Memory B cell (primary cell): ENCODE measurements at places on chromosomes 3 and 15.

- H3K27me3 ChIP-seq: no peaks in the 10 kb centered on the region
- no peak for DNase-seq
- no peaks in the 10 kb centered on the region for H3K4me1 ChIP-seq
These were observed 1106.0 kb downstream of the OTOL1 start for GRCh38 chr3:162602619-162603018.

DNA sequence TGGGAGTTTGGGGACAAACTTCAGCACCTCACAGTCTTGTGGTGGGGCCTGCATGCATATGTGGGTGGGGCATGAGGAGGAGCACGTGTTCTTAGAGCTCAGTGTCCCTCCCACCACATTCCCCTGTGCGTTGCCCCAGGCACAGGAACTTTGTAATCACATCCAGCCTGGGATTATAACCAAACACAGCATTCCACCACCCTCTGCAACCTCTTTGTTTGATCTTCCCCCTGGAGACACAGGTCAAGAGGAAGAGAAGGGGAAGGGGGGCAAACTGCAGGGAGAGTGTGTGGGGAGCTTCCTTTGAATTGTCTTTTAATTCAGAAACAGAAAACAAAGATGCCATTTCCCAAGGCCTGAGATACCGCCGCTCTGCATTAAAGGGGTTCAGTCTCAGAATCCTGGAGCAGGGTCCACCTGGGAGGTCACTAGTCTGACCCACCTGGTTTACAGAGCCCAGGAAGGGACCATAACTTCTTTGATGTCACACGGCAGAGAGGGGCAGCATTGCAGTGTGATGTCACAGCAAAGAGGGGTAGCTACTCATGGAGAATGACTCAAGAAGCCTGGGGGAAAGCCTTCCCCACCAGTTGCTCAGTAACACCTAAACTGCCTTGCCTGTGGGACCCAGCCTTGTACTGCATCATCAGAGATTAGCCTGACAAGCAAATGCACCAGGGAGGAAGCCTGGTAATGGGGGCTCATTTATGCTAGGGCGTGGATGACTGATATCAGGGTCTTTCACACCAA is 106.3 kb upstream of the RNU6-1 start:
- H3K4me3 ChIP-seq: peak overlapping the region; percentile 33
- no peak for DNase-seq
- no peaks in the 10 kb centered on the region for H3K36me3 ChIP-seq
- H3K27ac ChIP-seq: peak overlapping the region; percentile 10
- peaks cover 2% of the 10 kb centered on the region for H3K27me3 ChIP-seq

GRCh38 chr3:120028271-120029047 is 65.8 kb downstream of the GSK3B start:
- DNase-seq: no peak
- no peaks in the 10 kb centered on the region for H3K27me3 ChIP-seq
- no peak overlapping the region for H3K4me3 ChIP-seq
- H3K36me3 ChIP-seq: peaks cover 13% of the 10 kb centered on the region
- peaks cover 34% of the 10 kb centered on the region for H3K4me1 ChIP-seq

GRCh38 chr3:94294806-94295205 is 231.9 kb downstream of the NSUN3 start:
- H3K4me1 ChIP-seq: no peaks in the 10 kb centered on the region
- H3K4me3 ChIP-seq: no peak overlapping the region
- H3K27me3 ChIP-seq: peaks cover 1% of the 10 kb centered on the region
- no peak for DNase-seq
- no peak overlapping the region for H3K27ac ChIP-seq

DNA sequence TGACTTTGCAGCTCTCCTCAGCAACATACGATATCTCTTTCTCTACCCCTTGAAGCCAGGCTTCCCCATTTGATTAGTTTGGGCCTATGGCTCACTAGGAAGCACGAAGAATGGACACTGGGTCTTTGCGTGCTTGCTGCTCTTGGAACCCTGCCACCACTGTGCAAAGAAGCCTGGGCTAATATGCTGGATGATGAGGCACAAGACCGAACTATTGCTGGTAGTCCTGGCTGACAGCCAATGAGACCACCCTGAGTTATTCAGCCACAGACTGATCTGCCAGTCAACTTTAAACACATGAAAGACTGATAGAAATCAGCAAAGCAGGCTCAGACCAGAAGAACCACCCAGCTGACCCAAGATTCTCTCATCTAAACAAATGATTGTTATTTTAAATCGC is 250.3 kb downstream of the CBLB start:
- H3K4me1 ChIP-seq: no peaks in the 10 kb centered on the region
- peaks cover 2% of the 10 kb centered on the region for H3K27me3 ChIP-seq
- no peak overlapping the region for H3K27ac ChIP-seq
- H3K4me3 ChIP-seq: no peak overlapping the region
- DNase-seq: no peak

- peaks cover 4% of the 10 kb centered on the region for H3K4me1 ChIP-seq
- no peaks in the 10 kb centered on the region for H3K36me3 ChIP-seq
- H3K27me3 ChIP-seq: peaks cover 11% of the 10 kb centered on the region
- no peak overlapping the region for H3K4me3 ChIP-seq
These were observed 166.7 kb upstream of the BCL6 start for GRCh38 chr3:187912007-187912406.

GRCh38 chr15:83106994-83107840 is at the start of gene TM6SF1:
Gene TM6SF1, plus strand, starts transcription at chr15:83107645. Its CDS starts 36 bp downstream, at chr15:83107681.
- H3K36me3 ChIP-seq: peaks cover 3% of the 10 kb centered on the region
- H3K27ac ChIP-seq: no peak within 1 kb of the TSS
- H3K4me1 ChIP-seq: peaks cover 9% of the 10 kb centered on the region

GRCh38 chr15:78024519-78024870 is 53.0 kb downstream of the TBC1D2B start:
- peaks cover 19% of the 10 kb centered on the region for H3K36me3 ChIP-seq
- no peaks in the 10 kb centered on the region for H3K4me1 ChIP-seq
- DNase-seq: no peak
- H3K27me3 ChIP-seq: no peaks in the 10 kb centered on the region

- H3K36me3 ChIP-seq: no peaks in the 10 kb centered on the region
- DNase-seq: no peak
- no peak overlapping the region for H3K4me3 ChIP-seq
- no peaks in the 10 kb centered on the region for H3K4me1 ChIP-seq
These were observed 880.8 kb downstream of the ROBO1 start for GRCh38 chr3:78887029-78887428.

- peak; percentile 44 for DNase-seq
- H3K27ac ChIP-seq: peak overlapping the region; percentile 99
- H3K4me1 ChIP-seq: peaks cover 54% of the 10 kb centered on the region
- peak overlapping the region; percentile 83 for H3K4me3 ChIP-seq
- no peaks in the 10 kb centered on the region for H3K27me3 ChIP-seq
These were observed 87.8 kb downstream of the KLHL25 start for GRCh38 chr15:85706779-85707518.

GRCh38 chr3:112653209-112653871 is 12.4 kb upstream of the CCDC80 start:
- peaks cover 9% of the 10 kb centered on the region for H3K4me1 ChIP-seq
- no peaks in the 10 kb centered on the region for H3K36me3 ChIP-seq
- no peak for DNase-seq
- H3K4me3 ChIP-seq: no peak overlapping the region

DNA sequence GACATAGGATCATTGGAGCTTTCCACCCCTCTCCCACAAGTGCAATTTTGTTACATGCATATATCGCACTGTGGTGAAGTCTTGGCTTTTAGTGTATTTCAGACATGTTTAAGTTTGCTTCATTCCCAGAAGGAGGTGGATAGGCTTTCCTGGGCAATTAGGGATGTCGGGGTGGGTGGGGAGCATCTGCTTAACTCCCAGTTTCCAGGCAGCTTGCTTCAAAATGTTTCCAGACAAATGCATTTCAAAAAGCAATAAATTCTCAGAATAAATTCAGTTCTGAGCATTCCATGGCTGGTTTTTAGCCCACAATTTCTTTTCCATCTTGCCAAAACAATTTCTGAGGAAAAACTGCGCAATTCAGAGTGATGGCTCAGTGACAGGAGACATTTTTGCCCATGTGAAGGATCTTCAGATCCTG is 227.7 kb upstream of the ZPLD1 start:
- H3K36me3 ChIP-seq: no peaks in the 10 kb centered on the region
- DNase-seq: no peak
- H3K4me1 ChIP-seq: no peaks in the 10 kb centered on the region
- no peak overlapping the region for H3K4me3 ChIP-seq

DNA sequence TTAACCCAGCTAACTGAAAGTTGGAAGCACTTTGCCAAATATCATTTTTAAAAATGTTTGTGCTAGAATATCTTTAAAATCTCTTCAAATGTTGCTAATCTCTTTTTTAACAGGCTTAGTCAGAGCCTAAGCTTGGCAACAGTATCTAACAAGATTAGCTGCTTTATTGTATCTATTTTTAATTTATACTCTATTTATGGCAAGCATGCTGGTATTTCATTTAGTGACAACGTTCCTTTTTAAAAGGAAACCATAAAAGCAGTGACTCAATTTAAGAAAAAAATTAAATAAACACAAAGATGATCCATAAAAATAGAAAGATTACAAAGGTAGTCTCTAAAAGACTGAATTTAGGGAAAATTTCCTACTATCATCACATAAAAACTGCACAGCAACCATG is 40.5 kb downstream of the SLC12A6 start:
- H3K4me3 ChIP-seq: no peak overlapping the region
- no peaks in the 10 kb centered on the region for H3K27me3 ChIP-seq
- DNase-seq: no peak
- peaks cover 33% of the 10 kb centered on the region for H3K4me1 ChIP-seq
- no peak overlapping the region for H3K27ac ChIP-seq
- peaks cover 13% of the 10 kb centered on the region for H3K36me3 ChIP-seq

DNA sequence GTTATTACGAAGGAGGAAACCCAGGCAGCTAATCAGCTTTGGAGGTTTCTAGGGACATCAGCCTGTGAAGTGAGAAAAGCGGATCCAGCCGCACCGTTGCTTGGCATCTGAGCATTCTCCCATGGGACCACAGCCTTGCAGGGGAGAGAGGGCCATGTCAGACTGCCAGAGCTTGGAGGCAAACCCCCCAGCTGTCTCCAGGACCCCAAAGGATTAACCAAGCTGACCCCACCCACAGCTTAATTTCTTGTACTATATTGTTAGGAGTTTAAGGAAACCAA is 5.1 kb downstream of the IGDCC3 start:
- H3K4me1 ChIP-seq: peaks cover 12% of the 10 kb centered on the region
- DNase-seq: no peak
- H3K36me3 ChIP-seq: no peaks in the 10 kb centered on the region
- H3K27ac ChIP-seq: no peak overlapping the region
- no peak overlapping the region for H3K4me3 ChIP-seq

GRCh38 chr3:46934072-46934471 is 42.5 kb downstream of the CCDC12 start:
- H3K4me1 ChIP-seq: peaks cover 62% of the 10 kb centered on the region
- H3K27ac ChIP-seq: peak overlapping the region; percentile 47
- H3K27me3 ChIP-seq: no peaks in the 10 kb centered on the region
- peaks cover 14% of the 10 kb centered on the region for H3K36me3 ChIP-seq

DNA sequence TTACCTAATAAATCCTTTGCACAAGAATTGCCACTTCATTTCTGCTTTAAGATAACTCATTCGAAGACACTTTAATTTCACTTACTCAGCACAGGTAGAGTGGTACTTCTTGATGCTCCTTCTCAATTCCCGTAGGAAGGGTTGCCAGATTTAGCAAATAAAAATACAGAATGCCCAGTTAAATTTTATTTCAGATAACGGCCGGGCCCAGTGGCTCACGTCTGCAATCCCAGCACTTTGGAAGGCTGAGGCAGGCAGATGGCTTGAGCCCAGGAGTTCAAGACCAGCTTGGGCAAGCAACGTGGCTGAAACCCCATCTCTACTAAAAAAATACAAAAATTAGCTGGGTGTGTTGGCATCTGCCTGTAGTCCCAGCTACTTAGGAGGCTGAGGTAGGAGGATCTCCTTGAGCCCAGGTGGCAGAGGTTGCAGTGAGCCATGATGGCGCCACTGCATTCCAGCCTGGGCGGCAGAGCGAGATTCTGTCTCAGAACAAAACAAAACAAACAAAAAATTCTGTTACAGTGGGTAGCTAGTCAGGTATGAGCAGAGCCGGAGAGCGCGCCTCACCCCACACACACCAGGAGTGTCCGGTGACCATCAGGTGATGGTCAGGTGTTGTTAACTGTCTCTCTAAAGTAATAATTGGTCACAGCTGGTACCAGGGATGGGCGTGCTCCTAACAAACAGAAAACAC is 92.8 kb downstream of the DNAH12 start:
- H3K4me3 ChIP-seq: no peak overlapping the region
- no peak overlapping the region for H3K27ac ChIP-seq
- peaks cover 7% of the 10 kb centered on the region for H3K27me3 ChIP-seq
- H3K4me1 ChIP-seq: no peaks in the 10 kb centered on the region
- no peaks in the 10 kb centered on the region for H3K36me3 ChIP-seq

DNA sequence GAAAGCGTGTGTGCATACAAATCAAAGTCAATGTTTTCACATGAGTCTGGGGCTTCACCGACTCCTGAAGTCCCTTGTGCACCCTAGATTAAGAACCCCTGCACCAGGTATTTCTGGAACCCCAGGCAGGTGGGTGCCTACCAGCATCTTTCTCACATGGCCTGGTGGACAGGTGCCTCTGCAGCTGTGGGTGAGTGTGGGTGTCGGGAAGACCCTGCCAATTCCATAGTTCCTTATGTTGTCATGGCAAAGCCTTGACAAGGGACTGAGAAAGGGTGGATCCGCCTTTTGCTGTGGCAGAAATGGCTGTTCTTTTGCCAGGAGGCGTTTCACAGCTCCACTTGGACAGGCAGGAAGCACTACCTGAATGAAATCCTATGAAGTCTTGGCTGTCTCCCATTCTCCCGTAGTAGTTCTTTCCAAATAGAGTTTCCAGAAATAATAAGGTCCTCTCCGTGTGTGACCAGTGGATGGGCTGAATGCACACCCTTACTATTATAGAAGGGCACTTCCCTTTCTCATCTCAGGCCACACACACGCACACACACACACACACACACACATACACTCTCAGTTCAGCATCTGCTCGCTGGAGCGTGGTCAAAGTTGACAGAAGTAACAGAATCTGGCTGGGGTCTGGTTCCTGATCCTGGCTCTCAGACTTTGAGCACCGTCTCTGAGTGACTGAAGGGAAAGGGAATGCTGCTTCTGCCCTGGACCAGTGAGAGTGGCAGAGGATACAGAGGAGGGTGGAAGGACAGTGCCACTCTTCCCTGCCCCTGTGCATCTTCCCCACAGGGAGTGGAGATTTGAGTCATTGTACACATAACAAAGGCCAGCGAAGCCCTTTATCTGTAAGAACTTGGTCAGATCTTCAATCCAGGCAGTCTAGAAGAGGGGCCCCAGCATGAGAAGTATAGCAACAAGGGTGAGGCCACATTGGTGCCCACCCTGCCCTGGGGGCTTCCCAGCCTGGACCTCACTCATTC is 38.7 kb downstream of the PDIA5 start:
- no peak overlapping the region for H3K4me3 ChIP-seq
- peaks cover 5% of the 10 kb centered on the region for H3K36me3 ChIP-seq
- H3K27ac ChIP-seq: peak overlapping the region; percentile 58
- peaks cover 7% of the 10 kb centered on the region for H3K4me1 ChIP-seq
- peak; percentile 57 for DNase-seq
